ENCODE measurements at places on chromosomes 5 and 9. TPM values are rescaled to one million over a fixed set of nuclear protein-coding genes. Genes with fewer than 3 reads are reported as not detected.

Gene FAM151B
- 1.8 TPM for total RNA-seq

Gene KIF3A
- total RNA-seq, result 3.5 TPM

Gene COL5A1
- total RNA-seq, result 17.3 TPM

Gene ZFP2
- total RNA-seq, result 0.98 TPM

Gene NMUR2
- not detected for total RNA-seq

Gene MARCHF11
- 0.37 TPM for total RNA-seq

- H3K27me3 ChIP-seq, result peaks cover 7% of the 10 kb centered on the region
- DNase-seq, result peak; percentile 55
- H3K27ac ChIP-seq, result peak within 1 kb of the TSS; percentile 66
- H3K4me3 ChIP-seq, result peak within 1 kb of the TSS; percentile 59
- no peaks in the 10 kb centered on the region for H3K36me3 ChIP-seq
Observed at GRCh38 chr9:16870596-16871335, at the start of gene BNC2. Gene BNC2 (minus strand): TSS chr9:16870670. CDS start chr9:16870648, 22 bp downstream.

GRCh38 chr5:177357459-177358351 lies at the start of gene RGS14:
Gene RGS14 (plus strand): TSS chr5:177357924. CDS start chr5:177358025, 101 bp downstream.
- H3K4me1 ChIP-seq, result no peaks in the 10 kb centered on the region
- peak; percentile 44 for DNase-seq
- H3K36me3 ChIP-seq, result no peaks in the 10 kb centered on the region
- no peak within 1 kb of the TSS for H3K27ac ChIP-seq

DNA sequence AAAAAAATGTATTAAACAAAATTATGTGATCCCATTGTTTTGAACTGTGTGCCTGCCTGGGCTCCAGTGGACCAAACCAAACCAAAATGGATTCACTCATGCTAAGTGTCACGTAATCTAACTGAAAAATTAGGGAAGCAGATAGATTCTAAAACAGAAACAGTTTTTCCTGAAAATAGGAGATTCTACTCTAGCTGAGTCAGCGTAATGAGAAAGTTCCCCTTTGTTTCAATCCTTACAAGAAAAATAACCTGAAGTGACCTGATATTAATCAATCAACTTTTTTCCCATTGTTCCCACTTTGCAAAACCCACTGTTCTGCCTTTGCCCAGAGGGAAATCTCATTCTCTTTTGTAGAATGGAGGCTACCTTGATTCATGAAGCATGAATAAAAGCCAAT lies 682.4 kb upstream of the CDH10 start:
- H3K36me3 ChIP-seq, result no peaks in the 10 kb centered on the region
- no peak overlapping the region for H3K4me3 ChIP-seq
- H3K4me1 ChIP-seq, result no peaks in the 10 kb centered on the region
- no peak overlapping the region for H3K27ac ChIP-seq
- no peaks in the 10 kb centered on the region for H3K27me3 ChIP-seq
- DNase-seq, result no peak

DNA sequence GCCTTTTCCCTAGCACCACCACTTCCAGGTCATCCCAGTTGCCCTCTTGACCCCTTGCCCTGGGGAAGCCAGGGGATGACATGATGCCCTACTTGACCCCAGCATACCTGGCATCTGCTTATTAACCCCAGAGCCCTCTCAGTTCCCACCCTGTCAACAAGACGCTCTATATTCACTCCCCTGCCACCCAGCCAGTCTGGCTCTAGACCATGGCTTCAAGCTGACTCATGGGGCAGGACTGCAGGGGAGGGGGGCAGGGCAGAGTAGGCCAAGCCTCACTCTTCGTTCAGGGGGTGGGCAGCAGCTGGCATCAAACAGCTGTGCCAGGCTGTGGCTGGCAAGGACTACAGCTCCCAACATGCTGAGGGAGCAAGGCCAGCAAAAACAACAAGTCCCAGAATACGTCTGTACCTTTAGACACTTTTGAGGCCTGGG lies 5.3 kb downstream of the ATOSB start:
- peaks cover 27% of the 10 kb centered on the region for H3K4me1 ChIP-seq
- no peaks in the 10 kb centered on the region for H3K36me3 ChIP-seq
- H3K4me3 ChIP-seq, result peak overlapping the region; percentile 77
- no peak for DNase-seq
- no peak overlapping the region for H3K27ac ChIP-seq
- no peaks in the 10 kb centered on the region for H3K27me3 ChIP-seq

- H3K27ac ChIP-seq, result no peak overlapping the region
- H3K27me3 ChIP-seq, result no peaks in the 10 kb centered on the region
- no peaks in the 10 kb centered on the region for H3K4me1 ChIP-seq
- H3K4me3 ChIP-seq, result no peak overlapping the region
Observed at GRCh38 chr5:72681781-72682180, 134.7 kb upstream of the TNPO1 start.

DNA sequence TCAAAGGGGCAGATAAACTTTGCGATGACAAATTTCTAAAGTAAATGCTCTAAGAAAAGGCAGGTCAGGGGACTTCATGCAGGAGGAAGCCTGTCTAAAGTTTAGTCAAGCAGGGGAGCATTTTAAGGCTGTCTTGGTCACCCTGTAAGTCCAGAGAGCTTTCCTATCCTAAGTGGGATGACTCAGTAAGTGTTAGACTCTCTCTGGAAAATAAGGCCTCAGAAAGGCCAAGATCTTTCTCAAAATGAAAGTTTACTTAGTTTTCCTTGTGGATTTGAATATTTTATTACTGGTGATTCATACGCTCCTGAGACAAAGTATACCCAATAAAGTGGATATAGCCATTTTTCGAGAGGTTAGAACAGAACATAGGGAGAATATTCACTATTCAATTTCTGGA lies 806.9 kb upstream of the CDH9 start:
- H3K27me3 ChIP-seq, result no peaks in the 10 kb centered on the region
- no peak overlapping the region for H3K4me3 ChIP-seq
- DNase-seq, result no peak
- H3K27ac ChIP-seq, result no peak overlapping the region
- H3K36me3 ChIP-seq, result no peaks in the 10 kb centered on the region

- no peak overlapping the region for H3K27ac ChIP-seq
- H3K4me3 ChIP-seq, result no peak overlapping the region
- H3K4me1 ChIP-seq, result no peaks in the 10 kb centered on the region
- DNase-seq, result no peak
Observed at GRCh38 chr5:89117124-89117644, 234.2 kb upstream of the MEF2C start.
